ENCODE measurements at places on chromosomes 13 and 19. TPM values are rescaled to one million over a fixed set of nuclear protein-coding genes. Genes with fewer than 3 reads are reported as not detected.

Gene ATP1A3
- total RNA-seq: not detected

Gene IGFL2
- total RNA-seq: not detected

Gene ZNF317
- 11.5 TPM for total RNA-seq

Gene LIPE
- 8.9 TPM for total RNA-seq

Gene CATSPERD
- total RNA-seq: not detected

Gene SERP2
- total RNA-seq: 5.7 TPM

Gene TOMM40
- 22.4 TPM for total RNA-seq

Gene SLC25A41
- total RNA-seq: 0.52 TPM

Gene CDC37
- total RNA-seq: 73.1 TPM

Gene ISOC2
- total RNA-seq: 25.1 TPM

Gene ZNF560
- total RNA-seq: 0.52 TPM

Gene KATNAL1
- total RNA-seq: 16.2 TPM

Gene C19orf67
- not detected for total RNA-seq

Gene GARIN5A
- total RNA-seq: 0.52 TPM

Gene ATXN8OS
- total RNA-seq: not detected

Gene CD37
- total RNA-seq: 7.8 TPM

Gene GSK3A
- 5.2 TPM for total RNA-seq

Gene LRRC4B
- total RNA-seq: 5.2 TPM

Gene FAAP24
- total RNA-seq: 1.0 TPM

Gene SLC8A2
- total RNA-seq: under 0.01 TPM

Gene TMEM221
- total RNA-seq: 0.52 TPM

Gene NFIX
- total RNA-seq: 49.1 TPM

Gene SIGLECL1
- not detected for total RNA-seq

Gene PROZ
- total RNA-seq: not detected

Gene TPTE2
- not detected for total RNA-seq

Gene ZNF599
- total RNA-seq: 3.7 TPM

Gene DIRAS1
- total RNA-seq: 1.6 TPM

Gene KIR2DL1
- not detected for total RNA-seq

Gene ZNF320
- total RNA-seq: 6.3 TPM

Gene FGF22
- total RNA-seq: not detected

Gene VSTM1
- total RNA-seq: not detected

Gene TRPC4
- 1.6 TPM for total RNA-seq

Gene FOXA3
- total RNA-seq: not detected

Gene WDR18
- total RNA-seq: 35.5 TPM

Gene MAU2
- total RNA-seq: 20.9 TPM

Gene CLDND2
- total RNA-seq: not detected

Gene ZSCAN4
- not detected for total RNA-seq

Gene NRTN
- total RNA-seq: not detected

Gene CGB1
- total RNA-seq: not detected

Gene NLRP12
- total RNA-seq: 1.0 TPM

Gene LRRC63
- total RNA-seq: not detected

Gene PEAK3
- total RNA-seq: not detected

Gene PEPD
- total RNA-seq: 24.0 TPM

Gene ZNF284
- total RNA-seq: 2.6 TPM

Gene CD177
- total RNA-seq: 5.2 TPM

Gene SIGLEC6
- 1.6 TPM for total RNA-seq

Gene ELAVL3
- total RNA-seq: not detected

Gene FCGBP
- total RNA-seq: 5.7 TPM

Gene TRPM4
- 5.2 TPM for total RNA-seq

Gene U2AF2
- 52.2 TPM for total RNA-seq

Gene LACC1
- 1.0 TPM for total RNA-seq

Gene ZNF570
- 6.8 TPM for total RNA-seq

Gene SIGLEC10
- total RNA-seq: 1.6 TPM

Gene FCAR
- total RNA-seq: 1.0 TPM

Gene S1PR2
- total RNA-seq: 9.9 TPM
